Bladder microvascular endothelial cell (primary cell): ENCODE measurements at places on chromosomes 16 and 17. TPM values are rescaled to one million over a fixed set of nuclear protein-coding genes. Genes with fewer than 3 reads are reported as not detected.

Gene GAST
- total RNA-seq = not detected in 2 replicates

Gene XYLT1
- total RNA-seq = 0.65 and 1.2 TPM in 2 replicates

Gene SLC26A11
- total RNA-seq = 6.0 and 13.9 TPM in 2 replicates

Gene TOX3
- total RNA-seq = not detected in 2 replicates

Gene C16orf78
- not detected in 2 replicates for total RNA-seq

Gene SULT1A2
- 0.16 TPM in 1 of 2 replicates, not detected in the other for total RNA-seq

Gene SDK2
- not detected in 2 replicates for total RNA-seq

Gene RANBP10
- total RNA-seq = 4.2 and 11.8 TPM in 2 replicates

Gene OR1F1
- total RNA-seq = not detected in 2 replicates

Gene ATP2A1
- total RNA-seq = 0.16 and 0.31 TPM in 2 replicates

Gene TBC1D3H
- total RNA-seq = not detected in 2 replicates

Gene PERCC1
- not detected in 2 replicates for total RNA-seq

Gene PMM2
- total RNA-seq = 12.6 and 29.8 TPM in 2 replicates

Gene ADAD2
- under 0.01 and 0.44 TPM in 2 replicates for total RNA-seq

Gene MT1G
- not detected in 2 replicates for total RNA-seq

Gene TMED6
- total RNA-seq = 0.16 and 0.19 TPM in 2 replicates

Gene HOXB5
- total RNA-seq = 0.25 and 0.32 TPM in 2 replicates

Gene SLC16A11
- 0.44 and 0.49 TPM in 2 replicates for total RNA-seq

Gene NCOR1
- total RNA-seq = 60.1 and 189 TPM in 2 replicates

Gene ACBD4
- total RNA-seq = 2.6 and 3.9 TPM in 2 replicates

Gene ABCA8
- under 0.01 and 0.25 TPM in 2 replicates for total RNA-seq

Gene CES5A
- not detected in 2 replicates for total RNA-seq

Gene ZNF207
- 51.8 and 112 TPM in 2 replicates for total RNA-seq

Gene ABCA3
- total RNA-seq = 19.4 and 67.6 TPM in 2 replicates

Gene CDH13
- total RNA-seq = 78.2 and 240 TPM in 2 replicates

Gene CPHXL2
- not detected in 2 replicates for total RNA-seq

Gene NSRP1
- total RNA-seq = 8.3 and 13.8 TPM in 2 replicates

Gene ST6GALNAC1
- not detected in 2 replicates for total RNA-seq

Gene RRAD
- 1.1 and 2.1 TPM in 2 replicates for total RNA-seq

Gene DRC3
- total RNA-seq = 0.49 and 2.3 TPM in 2 replicates
